ENCODE measurements at places on chromosomes 11 and 22.

GRCh38 chr22:24010018-24010391, 1.1 kb upstream of the CABIN1 start:
- DNase-seq = no peak

GRCh38 chr22:41702763-41703162, 3.5 kb downstream of the MEI1 start:
- no peak for DNase-seq

- no peak for DNase-seq
These were observed 35.4 kb downstream of the KCNQ1OT1 start for GRCh38 chr11:2664376-2664775.

- no peak for DNase-seq
These were observed 33.3 kb downstream of the BARX2 start for GRCh38 chr11:129408865-129409444.

DNA sequence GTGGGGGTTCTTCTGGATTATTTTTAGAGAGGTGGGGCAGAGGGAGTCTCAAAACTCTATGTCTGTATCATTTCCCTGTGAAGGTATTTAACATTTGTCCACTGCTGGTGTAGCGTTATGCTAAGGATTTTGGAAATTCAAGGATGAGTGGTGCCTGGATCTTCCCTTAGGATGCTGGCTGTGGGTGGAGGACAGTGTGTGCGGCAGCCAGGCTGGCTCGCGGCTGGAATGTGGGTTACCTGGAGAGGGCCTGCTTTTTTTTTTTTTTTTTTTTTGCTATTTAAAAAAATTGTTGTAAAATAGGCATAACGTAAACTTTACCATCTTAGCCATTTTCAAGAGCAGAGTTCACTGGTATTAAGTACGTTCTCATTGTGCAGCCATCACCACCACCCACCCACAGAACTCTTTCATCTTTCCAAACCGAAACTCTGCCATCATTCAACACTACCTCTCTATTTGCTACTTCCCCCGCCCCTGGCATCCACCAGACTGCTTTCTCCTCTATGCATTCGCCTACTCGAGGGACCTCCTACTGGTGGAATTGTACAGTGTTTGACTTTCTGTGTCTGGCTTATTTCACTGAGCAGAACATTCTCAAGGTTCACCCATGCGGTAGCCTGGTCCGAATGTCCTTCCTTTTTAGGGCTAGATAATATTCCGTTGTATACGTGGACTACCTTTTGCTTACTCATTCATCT, 67.1 kb downstream of the PARVB start:
- no peak for DNase-seq

DNA sequence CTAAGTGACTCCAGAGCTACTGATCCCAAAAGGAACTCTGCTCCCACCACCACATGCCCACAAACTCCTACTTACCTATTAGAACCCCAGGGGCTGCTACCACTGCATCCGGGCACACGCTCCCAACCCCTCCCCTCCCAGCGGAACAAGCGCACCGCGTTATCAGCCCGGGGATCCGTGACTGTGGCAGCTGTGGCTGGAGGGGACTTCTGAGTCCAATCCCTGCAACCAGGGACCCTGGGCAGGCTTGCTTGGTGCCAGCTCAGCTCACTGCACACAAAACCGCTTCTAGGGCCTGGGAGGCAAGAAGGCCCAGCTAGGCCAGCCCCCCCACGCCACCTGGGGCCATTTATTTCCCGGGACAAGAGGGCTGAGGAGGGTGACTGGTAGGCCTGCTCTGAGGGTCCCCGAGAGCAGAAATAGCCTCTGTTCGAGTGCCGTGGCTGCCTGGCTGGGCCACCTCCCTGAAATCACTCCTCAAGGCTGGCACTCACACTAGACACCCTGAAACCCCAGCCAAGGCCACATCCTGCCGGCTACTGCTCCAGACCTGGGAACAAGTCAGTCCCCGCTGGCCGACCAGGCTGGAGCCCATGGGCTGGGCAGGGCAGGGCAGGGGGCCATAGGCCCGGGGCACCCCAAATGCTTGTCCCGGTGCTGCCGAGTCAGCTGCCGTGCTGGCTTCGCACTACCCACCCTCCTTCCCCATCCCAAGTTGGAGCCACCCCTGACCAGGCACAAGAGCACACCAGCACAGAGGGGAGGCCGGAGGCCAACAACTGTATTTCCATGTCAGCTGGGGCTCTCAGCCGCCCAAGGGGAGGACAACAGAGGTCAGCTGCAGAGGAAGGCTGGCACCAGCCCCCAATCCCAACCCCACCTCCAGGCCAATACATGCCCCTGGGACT, 1.9 kb upstream of the IFITM10 start:
- no peak for DNase-seq

DNA sequence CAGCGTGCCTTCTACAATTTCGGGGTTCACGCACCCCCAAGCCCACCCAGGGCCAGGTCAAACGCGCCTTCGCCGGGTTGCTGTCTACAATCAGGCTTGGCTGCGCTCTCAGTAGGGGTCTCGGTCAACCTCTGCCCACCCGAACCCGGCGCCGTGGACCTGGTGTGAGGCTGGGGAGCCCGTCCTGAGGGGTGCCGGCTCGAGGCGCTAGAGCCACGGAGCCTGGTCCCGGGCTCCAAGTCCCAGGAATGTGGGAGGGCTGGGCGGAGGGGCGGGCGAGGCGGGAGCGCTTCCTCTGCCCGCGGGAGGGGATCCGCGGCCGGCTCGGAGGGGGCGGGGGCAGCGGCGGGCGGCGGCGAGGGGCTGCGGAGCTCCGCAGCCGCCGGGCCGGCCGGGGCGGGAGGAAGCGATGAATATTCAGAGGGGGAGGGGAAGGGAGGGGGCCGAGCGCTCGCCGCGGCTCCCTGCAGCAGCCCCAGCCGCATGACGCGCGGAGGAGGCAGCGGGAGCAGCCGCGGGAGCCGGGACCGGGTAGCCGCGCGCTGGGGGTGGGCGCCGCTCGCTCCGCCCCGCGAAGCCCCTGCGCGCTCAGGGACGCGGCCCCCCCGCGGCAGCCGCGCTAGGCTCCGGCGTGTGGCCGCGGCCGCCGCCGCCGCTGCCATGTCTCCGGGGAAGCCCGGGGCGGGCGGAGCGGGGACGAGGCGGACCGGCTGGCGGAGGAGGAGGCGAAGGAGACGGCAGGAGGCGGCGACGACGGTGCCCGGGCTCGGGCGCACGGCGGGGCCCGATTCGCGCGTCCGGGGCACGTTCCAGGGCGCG, at the start of gene PTPRJ:
TSS of gene PTPRJ (plus strand) at position 472 of the 819 bp plus-strand sequence. CDS start 354 bp downstream, outside the sequence.
- no peak for DNase-seq

DNA sequence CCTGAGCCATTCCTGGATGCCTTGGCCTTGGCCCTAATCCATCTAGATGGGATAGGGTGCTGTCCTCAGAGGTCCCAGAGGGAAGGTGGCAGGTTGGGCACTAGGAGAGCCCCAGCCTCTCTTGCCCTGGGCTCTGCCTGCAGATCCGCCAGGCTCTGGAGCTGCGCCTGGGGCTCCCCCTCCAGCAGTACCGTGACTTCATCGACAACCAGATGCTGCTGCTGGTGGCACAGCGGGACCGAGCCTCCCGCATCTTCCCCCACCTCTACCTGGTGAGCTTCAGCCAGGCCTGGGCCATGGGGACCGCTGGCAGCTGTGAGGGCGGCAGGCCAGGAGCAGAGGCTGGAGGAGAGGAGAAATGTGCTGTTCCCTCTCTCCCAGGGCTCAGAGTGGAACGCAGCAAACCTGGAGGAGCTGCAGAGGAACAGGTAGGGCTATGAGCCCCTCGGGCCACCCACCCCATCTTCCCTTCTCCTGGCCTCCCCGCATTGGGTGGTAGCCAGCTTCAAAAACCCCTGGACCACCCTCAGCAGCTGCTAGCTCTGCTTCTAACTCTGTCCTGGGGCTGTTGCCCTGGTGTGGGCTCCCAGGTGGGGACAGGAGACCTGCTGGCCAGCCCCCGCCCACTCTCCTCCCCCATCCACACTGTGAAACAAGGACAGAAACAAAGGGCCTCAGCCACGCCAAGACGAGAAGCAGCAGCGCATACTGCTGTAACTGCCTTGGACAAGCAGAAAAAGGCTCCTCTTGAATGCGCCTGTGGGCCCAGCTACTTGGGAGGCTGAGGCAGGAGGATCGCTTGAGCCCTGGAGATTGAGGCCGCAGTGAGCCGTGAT, 4.9 kb downstream of the SSH3 start:
- DNase-seq = no peak

DNA sequence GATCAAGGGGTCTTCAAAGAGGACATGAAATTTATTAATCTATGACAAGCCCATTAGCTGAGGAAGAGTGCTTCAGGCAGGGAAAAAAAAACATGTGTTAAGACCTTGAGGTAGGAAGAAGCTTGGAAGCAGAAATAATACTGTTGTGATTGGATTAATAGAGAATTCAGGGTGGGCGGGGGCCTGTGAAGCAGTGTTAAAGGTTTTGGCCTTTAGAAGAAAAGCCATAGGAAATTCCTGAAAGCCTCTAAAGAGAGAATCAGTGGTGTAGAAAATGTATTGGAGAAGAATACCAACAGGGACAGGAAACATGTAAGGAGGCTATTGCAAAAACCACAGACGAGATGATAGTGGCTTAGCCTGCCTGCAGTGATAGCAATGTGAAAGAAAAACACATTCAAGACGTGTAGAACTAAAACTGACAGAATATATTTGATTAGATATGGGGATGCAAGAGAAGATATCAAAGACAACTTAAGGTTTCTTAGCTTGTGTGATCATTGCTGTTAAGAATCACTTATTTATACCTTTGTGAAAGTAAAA, 404.4 kb upstream of the ANO3 start:
- DNase-seq = no peak

GRCh38 chr11:70824605-70825245, 426.4 kb downstream of the CTTN start:
- DNase-seq = no peak

DNA sequence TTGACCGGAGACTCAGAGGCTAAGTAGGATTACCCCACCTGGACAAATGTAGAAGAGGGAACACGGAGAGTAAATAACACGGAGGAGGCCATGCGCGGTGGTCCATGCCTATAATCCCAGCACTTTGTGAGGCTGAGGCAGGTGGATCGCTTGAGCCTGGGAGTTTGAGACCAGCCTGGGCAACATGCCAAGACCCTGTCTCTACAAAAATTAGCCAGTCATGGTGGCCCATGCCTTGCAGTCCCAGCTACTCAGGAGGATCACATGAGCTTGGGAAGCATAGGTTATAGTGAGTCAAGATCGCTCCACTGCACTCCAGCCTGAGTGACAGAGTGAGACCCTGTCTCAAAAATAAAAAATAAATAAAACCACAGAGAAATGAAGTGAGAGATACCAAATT, 53.9 kb downstream of the AMOTL1 start:
- DNase-seq = no peak

GRCh38 chr22:30568137-30568805, 6.2 kb downstream of the GAL3ST1 start:
- DNase-seq = no peak

Measured in retinal pigment epithelial cell (primary cell).